IPS DF 6.9 (cell line): ENCODE measurements at places on chromosomes 4 and X.

DNA sequence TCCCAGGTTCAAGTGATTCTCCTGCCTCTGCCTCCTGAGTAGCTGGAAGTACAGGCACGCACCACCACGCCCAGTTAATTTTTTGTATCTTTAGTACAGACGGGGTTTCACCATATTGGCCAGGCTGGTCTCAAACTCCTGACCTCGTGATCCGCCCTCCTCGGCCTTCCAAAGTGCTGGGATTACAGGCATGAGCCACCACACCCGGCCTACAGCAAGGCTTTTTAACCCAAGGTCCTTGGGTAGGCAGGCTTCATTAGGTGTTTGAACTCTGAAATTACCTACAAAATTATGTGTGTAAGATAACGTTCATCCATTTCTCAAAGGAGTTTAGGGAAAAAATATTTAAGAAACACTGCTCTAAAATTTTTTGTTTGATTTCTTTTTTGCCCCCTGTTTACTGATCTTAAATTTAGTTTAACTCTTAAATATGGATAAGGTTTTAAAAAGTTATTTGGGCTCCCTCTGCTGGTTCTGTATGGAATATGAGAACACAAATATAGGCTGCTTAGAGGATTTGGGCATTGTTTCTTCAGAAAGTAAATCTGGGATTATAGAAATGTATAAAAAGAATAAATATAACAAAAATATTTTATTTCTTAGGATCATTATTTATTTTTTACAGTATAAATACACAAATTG, 92.8 kb downstream of the CBR4 start:
- peak; percentile 27 for DNase-seq

GRCh38 chr4:107283587-107284559, 247.8 kb upstream of the DKK2 start:
- no peak for DNase-seq

GRCh38 chr4:30870513-30870912, 150.3 kb downstream of the PCDH7 start:
- DNase-seq, result no peak

DNA sequence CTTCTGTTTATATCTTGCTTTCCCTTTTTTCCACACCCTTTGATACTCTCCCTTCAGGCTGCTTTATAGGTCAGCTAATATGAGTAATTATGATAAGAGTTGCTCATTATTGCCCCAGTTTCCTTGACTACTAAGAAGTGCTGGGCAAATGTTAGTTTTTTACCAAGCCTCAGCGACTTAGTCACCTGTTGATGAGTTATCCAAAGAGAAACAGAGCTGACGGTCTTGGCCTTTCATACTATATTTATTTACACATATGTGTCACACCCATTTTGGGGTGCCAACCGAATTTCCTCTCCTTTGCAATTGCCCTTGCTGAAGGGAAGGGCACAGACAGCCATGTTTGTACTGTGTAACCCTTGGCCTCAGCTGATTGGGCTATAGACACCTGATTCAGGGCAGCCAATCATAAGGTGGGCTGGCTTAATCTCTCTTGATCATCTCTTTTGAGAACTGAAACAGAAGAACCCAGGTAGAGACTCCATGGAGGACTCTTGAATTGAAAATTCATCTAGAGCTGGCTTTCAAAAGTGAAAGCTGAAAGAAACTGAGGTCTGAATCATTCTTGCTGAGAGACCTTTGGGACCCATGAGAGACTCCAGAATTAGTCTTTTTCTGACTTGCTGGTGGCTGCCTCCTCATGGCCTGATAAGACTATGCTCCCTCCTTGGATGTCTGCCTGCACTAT, 111.7 kb upstream of the RPS6KA3 start:
- no peak for DNase-seq

DNA sequence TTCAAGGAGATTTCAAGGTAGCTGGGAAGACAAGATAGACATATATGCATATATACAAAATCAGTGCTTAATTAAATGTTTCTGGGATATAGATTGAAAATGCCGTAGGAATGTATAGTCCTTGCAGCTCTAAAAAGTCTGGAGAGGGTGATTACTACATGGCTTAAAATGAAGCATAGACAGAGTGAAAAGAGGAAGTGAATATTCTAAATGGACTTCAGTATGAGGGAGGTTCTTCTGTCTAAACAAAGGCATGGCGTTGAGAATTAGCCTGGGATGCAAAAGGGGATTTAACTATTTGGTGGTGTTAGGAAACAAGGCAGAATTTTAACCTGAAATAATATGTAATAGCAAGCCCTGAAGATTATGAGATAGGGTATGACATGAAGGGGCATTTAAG, 141.5 kb upstream of the FRMPD4 start:
- DNase-seq, result no peak

DNA sequence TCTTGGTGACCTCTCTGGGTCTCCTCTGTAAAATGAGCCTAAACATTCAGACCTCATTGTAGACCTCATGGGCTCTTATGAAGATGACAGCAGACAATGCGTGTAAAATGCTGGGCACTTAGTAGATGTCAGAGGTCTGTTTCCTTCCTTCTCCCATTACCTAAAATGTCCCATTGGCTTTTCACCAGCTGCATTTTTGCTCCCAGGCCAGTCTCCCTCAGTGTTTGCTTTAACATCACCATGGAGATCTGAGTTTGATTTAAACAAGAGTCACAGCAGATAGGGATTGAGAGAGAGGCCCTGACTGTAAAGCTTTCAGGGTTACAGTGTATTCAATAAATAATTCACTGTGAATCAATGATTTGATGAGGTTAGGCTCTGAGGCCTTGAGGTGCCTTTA, 24.3 kb downstream of the PSAPL1 start:
- no peak for DNase-seq

- DNase-seq, result no peak
These were observed 20.7 kb downstream of the TAPT1 start for GRCh38 chr4:16205298-16206164.

GRCh38 chr4:182969651-182970279, 52.6 kb upstream of the DCTD start:
- no peak for DNase-seq

GRCh38 chr4:108107729-108108382, 60.9 kb downstream of the LEF1 start:
- DNase-seq, result no peak

GRCh38 chr4:81502564-81502963, 30.9 kb upstream of the RASGEF1B start:
- no peak for DNase-seq
